Midbrain (tissue), 1 donor: ENCODE measurements at places on chromosomes 1 and 21.

DNA sequence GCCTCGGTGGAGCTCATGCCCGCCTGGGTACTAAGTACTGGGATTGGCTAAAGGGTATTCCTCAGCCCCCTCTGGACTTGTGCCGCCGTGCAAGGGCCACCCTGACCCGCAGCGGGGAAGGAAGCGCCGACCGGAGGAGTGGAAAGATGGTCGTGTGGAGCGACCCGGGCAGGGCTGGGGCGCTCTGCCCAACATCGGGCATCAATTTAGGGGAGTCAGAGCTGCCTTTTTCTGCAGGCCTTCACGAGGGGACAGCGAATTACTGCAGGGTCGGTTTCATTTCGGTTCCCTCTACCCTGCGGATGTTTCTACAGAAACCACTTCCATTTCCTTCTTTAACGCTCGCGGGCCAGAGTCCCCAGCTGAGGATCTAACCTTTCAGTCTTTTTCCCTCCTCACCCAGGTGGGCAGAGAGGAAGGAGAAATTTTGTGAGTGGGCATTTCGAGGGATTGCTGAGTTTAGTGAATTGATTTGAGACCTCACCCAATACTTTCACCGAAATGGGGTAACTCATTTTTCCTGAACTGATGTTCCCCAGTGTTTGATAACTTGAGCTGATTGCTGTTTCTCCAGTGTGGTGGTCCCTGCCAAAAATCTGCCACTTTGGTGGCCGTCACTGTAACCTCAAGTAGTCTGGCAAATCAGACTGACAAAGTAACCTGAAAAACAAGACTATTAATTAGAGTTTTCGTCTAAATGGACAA, 1.1 kb downstream of the TOR1AIP1 start:
- DNase-seq: peak; percentile 47

DNA sequence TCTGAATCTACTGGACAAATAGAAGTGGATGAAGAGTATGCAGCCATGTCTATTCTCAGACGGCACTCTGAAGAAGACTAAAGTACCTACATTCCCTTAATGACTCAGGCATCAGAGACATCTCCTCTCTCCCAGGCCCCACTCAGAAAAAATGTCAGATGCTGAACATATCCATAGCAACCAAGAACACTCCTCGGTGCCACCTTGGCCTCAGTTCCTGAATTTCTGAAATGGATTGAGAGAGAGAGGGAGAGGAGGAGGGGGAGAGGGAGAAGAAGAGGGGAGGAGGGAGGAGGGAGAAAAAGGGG, 16.0 kb upstream of the OVAAL start:
- DNase-seq: no peak

DNA sequence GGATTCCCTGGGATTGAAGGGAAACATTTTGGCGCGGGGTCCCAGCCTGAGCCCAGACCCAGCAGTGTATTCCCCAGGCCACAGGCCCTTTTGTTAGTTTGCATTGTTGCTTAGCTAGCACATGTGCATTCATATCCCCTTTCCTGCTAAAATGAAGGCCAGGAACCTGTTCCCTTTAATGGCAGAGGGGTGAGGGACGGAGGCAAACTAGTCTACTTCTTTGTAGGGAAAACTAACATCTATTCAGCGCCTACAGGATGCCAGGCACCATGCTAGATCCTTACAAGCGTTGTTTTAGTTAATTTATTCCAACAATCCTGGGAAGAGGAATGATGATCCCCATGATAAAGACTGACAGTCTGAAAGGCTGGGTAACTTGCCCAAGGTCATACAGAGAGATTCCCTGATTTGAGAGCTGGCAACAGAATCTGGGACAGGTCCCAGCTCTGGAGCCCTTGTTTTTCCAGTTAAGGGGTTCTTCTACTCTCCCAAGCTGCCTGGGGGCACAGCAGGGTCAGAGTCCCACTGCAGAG, 595 bp upstream of the E2F2 start:
- no peak for DNase-seq

- DNase-seq: no peak
These were observed 71.4 kb downstream of the DMRTB1 start for GRCh38 chr1:53530550-53530949.

- peak; percentile 53 for DNase-seq
These were observed 1.0 kb upstream of the PIGV start for GRCh38 chr1:26786437-26787380.

- DNase-seq: peak; percentile 26
These were observed 535.4 kb downstream of the KIF26B start for GRCh38 chr1:245690156-245690690.

DNA sequence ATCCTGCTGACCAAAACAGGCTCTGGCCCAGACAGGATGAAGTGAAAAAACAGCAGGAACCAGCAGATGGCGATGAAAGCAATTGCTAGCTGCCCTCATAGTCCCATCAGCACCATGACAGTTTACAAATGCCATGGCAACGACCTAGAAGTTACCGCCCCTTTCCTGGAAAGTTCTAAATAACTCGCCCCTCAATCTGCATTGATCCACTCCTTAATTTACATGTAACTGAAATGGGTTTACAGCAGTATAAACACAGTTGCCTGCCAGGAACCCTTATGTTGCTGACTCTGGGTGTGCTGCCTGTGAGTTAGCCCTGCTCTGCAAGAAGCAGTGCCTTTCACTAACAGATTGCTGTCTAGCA, 65.5 kb upstream of the CR1L start:
- peak; percentile 75 for DNase-seq

DNA sequence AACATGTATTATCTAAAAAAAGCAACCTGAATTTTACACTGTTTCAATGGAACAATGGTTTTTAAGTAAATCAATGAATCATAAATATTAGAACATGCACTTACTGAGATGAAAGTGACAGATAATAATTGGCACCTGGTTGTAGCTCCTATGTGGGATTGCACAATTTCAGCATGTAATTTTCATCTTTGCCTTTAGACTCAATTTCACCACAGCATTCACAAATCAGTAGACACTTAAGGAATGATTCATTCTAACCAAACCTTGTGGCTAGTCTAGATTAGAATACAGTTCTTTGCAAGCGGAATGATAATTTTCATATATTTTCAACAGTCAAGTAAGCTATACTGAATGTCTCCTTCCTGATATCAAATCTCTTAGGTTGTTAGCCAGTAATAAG, 853.4 kb downstream of the KCNT2 start:
- no peak for DNase-seq

- no peak for DNase-seq
These were observed 94.0 kb downstream of the KCND3 start for GRCh38 chr1:111895469-111895868.
